SHP77 (cell line): ENCODE measurements at places on chromosomes 6 and 20.

DNA sequence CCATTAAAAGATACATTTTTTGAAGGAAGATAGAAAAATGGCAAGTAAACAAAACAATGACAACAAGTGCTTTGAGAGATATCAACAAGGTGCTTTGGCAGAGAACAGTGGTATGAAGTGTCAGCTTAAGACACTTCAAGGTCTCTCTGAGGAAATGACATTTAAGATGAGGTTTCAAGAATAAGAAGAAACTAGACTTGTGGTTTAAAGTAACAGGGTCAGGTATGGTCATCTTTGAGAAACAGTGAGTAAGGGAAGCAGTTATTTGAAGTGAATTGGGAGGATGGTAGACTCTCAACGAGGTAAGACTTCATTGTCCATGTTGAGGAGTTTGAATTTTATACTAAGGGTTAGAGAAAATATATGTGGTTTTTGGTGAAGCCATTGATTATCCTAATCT lies 77.8 kb downstream of the SYCP2L start:
- no peak for DNase-seq

DNA sequence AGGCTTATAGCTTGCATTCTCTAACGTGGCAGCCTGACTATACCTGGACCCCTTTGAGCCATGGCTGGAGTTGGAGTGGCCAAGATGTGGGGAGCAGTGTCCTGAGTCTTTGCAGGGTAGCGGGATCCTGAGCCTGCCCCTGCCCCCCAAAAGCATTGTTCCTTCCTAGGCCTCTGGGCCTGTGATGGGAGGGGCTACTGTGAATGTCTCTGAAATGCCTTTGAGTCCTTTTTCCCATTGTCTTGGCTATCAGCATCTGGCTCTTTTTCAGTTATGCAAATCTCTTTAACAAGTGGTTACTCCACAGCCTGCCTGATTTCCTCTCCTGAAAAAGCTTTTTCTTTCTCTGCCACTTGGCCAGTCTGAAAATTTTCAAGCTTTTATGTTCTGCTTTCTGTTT lies 17.0 kb upstream of the PRL start:
- no peak for DNase-seq

DNA sequence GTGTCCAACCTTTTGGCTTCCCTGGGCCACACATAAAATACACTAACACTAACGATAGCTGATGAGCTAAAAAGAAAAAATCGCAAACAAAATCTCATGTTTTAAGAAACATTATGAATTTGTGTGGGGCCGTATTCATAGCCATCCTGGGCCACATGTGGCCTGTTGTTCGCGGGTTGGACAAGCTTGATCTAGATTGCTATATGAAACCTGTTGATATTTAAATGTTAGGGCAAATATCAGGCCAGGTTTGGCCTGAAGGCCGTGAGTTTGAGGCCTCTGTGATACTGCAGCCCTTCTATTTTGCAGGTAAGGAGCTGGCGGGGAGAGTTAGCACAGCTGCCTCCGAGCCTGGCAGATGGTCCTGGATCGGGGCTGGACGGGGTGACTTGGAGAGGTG lies 99.0 kb downstream of the CEBPB start:
- peak; percentile 40 for DNase-seq

- no peak for DNase-seq
Measured at GRCh38 chr6:37660317-37660716, 37.4 kb downstream of the MDGA1 start.

- DNase-seq: no peak
Measured at GRCh38 chr6:73252703-73253102, 10.3 kb downstream of the KHDC1 start.

- DNase-seq: no peak
Measured at GRCh38 chr6:140441256-140441655, 1066.8 kb upstream of the CITED2 start.

DNA sequence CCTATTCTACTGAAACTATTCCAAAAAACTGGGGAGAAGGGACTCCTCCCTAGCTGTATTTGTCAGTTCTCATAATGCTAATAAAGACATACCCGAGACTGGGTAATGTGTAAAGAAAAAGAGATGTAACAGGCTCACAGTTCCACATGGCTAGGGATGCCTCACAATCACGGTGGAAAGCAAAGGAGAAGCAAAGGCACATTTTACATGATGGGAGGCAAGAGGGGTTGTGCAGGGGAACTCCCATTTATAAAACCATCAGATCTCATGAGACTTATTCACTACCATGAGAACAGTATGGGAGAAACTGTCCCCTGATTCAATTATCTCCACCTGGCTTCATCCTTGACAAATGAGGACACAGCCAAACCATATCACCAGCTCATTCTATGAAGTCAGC lies 111.2 kb upstream of the RIPOR2 start:
- no peak for DNase-seq

DNA sequence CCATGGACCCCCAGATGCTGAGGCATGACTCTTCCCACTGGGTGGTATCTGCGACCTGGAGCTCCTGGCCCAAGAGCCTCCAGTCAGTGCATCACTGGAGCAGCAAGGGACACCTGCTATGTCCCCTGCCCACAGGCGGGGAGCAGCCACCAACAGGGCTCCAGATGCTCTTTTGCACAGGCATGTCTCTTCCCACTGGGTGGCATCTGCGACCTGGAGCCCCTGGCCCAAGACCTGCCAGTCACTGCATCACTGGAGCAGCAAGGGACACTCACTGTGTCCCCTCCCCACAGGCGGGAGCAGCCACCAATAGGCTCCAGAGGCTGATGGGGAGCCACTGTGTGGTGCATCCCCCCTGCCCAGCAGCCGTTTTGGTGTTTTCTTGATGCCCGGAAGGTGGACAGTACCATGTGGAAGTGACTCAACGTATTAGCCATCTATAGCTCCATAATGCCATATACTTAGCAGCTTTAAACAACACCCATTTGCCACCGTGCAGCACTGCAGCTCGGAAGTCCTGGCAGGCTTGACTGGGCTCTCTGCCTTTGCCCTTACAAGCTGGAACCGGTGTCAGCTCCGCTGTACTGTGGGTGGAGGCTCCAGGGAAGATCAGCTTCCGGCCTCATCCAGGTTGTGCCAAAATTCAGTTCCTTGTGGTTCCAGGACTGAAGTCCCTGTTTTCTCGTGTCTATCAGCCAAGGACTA lies 124.9 kb upstream of the CST7 start:
- no peak for DNase-seq

DNA sequence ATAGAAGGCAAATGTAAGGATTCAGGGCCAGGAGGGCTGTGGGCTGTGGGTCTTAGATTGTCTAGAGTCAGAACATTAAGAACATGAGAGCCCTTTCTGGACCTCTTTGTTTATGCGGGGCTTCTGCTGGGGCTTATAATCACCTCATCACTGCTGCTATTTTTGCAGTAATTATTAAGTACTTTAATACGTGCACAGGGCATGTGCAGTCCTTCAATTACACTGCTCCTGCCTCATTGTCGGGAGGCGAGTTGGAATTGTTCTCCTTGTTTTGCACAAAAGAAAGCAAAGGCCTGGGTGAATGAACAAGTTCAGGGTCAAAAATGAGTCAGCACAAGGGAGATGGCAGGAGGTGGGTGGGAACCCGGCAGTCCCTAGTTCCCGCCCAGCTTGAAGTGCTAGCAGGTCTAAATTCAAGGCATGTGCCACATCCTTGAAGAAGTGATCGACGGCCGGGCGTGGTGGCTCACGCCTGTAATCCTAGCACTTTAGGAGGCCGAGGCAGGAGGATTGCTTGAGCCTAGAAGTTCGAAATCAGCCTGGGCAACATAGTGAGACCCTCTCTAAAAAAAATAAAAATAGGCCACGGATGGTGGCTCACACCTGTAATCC lies 34.4 kb upstream of the PTPN1 start:
- no peak for DNase-seq

- DNase-seq: no peak
Measured at GRCh38 chr6:96743496-96743895, 93.8 kb downstream of the GPR63 start.

- no peak for DNase-seq
Measured at GRCh38 chr6:97305414-97306066, 22.5 kb upstream of the MMS22L start.

DNA sequence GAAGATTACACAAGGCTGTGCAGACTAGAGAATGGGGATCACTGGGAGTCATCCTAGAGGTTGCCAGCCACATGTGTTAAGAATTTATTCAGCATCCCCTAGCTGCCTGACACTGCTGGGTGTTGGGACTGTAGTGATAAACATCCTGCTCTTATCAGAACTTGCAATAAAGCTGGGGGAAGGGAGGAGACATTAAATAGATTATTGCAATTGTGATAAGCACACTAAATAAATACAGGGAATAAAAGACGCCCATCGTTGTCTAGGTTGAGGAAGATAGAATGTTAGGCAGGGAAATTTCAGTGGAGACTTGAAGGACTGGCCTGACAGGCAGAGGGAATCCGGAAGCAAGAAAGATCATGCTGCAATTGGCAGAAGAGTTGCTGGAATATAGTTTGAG lies 33.2 kb upstream of the TRAM2 start:
- no peak for DNase-seq

GRCh38 chr6:49636713-49637349 lies at the start of gene RHAG:
RHAG (minus strand) TSS chr6:49636839; CDS start chr6:49636812, 27 bp downstream.
- no peak for DNase-seq

- DNase-seq: no peak
Measured at GRCh38 chr6:36289281-36289878, 19.5 kb downstream of the PNPLA1 start.

- no peak for DNase-seq
Measured at GRCh38 chr6:36650848-36651478, 27.6 kb upstream of the CDKN1A start.

DNA sequence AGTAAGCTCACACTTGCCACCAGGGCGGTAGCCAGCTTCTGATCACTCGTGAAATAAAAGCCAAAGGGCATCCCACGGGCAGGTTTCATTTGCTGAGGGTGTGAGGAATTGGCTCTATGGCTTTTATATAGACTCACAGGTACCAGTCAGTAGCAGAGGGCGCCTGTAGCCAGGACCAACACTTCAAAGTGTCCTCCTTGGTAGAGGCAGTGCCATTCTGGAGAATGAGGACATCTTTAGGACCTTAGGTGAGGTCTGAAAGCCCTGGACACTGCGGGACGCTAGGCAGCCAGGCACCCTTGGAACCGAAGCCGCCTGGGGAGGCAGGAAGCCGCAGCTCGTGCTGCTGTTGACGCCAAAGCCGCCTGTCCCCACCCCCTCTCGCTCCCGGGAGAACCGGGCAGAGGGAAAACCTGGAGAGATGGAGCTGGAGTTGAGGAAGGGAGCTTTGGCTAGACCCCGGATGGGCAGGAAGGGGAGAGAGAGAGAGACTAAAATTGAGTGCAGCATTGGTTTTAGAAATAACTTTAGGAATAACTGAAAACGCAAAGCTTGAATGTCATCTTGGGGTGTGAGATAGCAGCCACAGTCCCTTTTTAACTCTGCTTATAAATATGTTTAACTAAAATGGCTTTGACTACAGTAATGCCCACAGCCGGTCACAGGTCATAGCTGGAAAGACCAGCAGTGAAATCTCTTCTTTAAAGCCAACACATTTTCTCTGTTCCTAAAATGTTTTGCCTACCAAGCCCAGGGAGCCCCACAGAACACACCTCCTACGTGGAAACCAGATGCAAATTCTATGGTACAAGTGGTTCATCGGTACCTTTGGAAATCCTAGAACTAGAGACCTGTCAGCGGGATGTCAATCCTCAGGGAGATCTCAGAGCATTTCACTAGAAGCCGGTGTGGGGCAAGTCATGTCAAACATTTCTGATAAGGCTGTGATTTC lies 128.5 kb upstream of the CDYL start:
- DNase-seq: peak; percentile 84

DNA sequence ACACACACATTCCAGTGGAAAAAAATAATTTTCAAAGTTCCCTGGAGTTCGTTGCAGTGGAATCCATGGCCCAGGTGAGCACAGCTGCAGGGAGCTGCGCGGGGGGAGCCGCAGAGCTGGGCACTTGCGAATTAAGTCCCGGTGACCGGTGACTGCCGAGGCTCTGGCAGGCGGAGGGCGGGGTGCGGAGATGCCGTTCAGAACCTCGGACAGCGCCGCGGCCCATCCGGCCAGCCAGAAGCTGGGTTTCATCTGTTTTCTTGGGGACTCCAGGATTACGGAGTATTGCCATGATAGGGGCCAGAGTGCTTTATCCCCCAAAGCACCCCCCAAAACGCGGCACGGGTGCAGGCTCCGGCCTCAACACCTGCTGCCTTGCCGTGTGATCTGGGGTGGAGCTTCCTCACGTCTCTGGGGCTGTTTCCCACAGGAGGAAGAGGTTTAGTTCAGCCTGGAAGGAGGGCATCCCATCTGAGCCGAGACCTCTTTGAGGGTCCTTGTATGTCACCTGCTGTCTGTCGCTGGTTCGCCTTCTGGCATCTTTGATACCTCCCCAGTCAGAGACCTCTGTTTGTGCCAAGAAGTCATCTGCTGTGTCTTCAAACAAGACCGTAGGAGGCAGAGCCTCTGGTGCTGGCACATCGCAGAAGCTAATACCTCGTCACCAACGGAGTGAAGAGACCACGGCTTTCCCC lies 99.4 kb downstream of the YTHDF1 start:
- no peak for DNase-seq

DNA sequence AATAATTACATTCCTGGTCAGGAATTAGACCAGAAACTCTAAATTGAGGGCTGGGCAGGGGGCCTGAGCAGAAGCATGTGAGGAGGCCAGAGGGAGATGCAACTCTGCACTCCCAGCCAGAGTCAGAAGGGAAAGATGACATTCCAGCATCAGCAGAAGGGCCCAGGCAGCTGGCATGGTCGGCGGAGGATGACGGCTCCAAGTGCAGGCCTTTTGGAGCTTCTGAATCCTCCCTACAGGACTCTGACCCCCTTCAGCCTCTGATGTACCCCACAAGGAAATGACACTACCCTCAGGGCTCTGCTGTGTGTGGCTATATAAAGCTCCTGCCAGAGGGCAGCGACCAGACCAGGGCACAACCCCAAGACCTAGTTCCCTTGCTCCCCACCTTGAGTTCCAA lies 1.9 kb downstream of the LRFN2 start:
- no peak for DNase-seq

- DNase-seq: no peak
Measured at GRCh38 chr6:38714239-38715015, 684 bp upstream of the DNAH8 start.

GRCh38 chr20:18650224-18650623 lies 62.4 kb downstream of the DTD1 start:
- DNase-seq: no peak

GRCh38 chr20:22562620-22563019 lies 21.8 kb downstream of the FOXA2 start:
- no peak for DNase-seq

GRCh38 chr20:36214684-36215256 lies 21.5 kb upstream of the AAR2 start:
- DNase-seq: peak; percentile 21

DNA sequence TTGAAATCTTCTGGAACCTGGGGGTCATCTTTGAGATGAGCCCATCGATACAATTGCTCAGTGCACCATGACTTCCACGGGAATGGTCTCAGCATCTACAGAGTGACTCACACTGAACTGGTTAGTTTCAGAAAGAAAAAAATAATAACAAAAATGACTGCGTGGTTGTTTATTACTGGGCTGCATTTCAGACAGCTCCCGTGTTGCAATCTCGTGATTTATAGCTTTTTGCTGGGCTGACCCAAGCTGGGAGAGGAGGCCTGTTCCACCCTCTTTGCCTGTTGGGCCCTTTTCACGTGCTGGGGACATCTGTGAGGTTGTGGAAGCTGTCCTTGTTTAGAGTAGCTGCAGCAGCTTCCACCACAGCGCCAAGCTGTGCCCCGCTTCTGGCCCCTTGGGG lies 225.5 kb downstream of the BMP7 start:
- DNase-seq: no peak

- no peak for DNase-seq
Measured at GRCh38 chr6:1770435-1770843, 160.7 kb downstream of the FOXC1 start.
